Femur (tissue), 1 donor: ENCODE measurements at places on chromosomes 3 and 15.

DNA sequence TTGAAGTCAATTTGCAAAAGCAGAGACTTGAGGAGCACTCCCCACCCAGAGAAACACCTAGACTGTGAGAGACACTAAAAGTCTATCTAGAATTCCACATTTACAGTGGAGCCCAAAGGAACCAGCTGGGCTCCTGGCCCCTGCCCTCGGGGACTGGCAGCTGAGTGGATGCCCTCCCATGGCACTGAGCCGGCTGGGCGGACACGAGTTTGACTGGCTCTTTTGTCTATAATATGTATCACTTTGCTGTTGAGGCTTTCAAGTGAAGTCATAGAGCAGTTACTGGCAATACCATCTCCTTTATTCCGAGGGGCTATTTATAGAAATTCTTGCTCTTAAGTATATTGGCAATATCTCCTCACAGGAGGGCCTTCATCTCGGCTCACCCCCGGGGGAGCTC, 65.8 kb upstream of the TNFAIP8L3 start:
- DNase-seq = no peak

- DNase-seq = no peak
Observed at GRCh38 chr3:75978686-75979085, 193.3 kb upstream of the ZNF717 start.

GRCh38 chr3:71859123-71859519, 74.2 kb upstream of the PROK2 start:
- no peak for DNase-seq

DNA sequence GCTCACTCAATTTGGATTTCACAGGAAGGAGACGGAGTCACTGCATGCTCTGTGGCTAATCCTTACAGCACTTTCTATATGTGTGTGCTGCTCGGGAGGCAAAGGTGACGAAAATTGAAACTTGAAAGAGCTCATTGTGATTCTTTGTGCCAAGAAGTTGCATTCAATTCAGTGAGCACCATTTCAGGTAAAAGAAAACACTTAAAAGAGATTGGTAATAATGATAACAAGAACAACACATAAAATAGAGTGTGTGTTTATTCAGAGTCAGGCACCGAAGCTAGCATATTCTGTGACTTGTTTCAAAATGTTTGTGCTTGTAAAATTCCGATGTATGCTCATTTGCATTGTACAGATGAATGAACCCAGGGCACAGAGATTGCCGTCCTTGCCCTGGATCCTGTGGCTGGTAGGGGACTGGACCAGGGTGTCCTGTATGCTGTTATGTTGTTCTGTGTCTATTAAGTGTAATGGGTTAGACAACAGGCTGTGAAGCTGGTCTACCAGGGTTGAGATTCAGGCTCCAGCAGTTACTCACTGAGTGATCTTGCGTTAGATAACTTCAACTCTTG, 193.3 kb upstream of the PROK2 start:
- DNase-seq = no peak

GRCh38 chr15:34161329-34161963, 48.5 kb downstream of the KATNBL1 start:
- DNase-seq = no peak

- no peak for DNase-seq
Observed at GRCh38 chr3:133855002-133855370, 40.7 kb downstream of the RAB6B start.

DNA sequence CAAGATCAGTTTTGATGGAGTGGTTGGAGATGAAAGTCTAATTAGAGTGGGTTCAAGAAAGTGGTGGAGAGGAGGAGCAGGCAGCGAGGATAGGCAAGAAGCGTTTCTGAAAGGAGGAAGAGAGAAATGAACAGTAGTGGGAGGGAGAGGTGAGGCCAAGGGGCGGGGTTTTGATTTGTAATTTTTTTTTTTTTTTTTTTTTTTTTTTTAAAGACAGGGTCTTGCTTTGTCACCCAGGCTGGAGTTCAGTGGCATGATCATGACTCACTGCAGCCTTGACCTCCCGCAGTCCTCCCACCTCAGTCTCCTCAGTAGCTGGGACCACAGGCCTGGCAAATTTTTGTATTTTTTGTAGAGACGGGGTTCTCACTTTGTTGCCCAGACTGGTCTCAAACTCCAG, 36.6 kb downstream of the MRAS start:
- no peak for DNase-seq

- no peak for DNase-seq
Observed at GRCh38 chr3:189512039-189512438, 119.2 kb upstream of the TP63 start.
